Activated CD4-positive, alpha-beta T cell treated with anti-CD3 and anti-CD28 coated beads for 36 hours (primary cell): ENCODE measurements at places on chromosomes 5 and 9. TPM values are rescaled to one million over a fixed set of nuclear protein-coding genes. Genes with fewer than 3 reads are reported as not detected.

DNA sequence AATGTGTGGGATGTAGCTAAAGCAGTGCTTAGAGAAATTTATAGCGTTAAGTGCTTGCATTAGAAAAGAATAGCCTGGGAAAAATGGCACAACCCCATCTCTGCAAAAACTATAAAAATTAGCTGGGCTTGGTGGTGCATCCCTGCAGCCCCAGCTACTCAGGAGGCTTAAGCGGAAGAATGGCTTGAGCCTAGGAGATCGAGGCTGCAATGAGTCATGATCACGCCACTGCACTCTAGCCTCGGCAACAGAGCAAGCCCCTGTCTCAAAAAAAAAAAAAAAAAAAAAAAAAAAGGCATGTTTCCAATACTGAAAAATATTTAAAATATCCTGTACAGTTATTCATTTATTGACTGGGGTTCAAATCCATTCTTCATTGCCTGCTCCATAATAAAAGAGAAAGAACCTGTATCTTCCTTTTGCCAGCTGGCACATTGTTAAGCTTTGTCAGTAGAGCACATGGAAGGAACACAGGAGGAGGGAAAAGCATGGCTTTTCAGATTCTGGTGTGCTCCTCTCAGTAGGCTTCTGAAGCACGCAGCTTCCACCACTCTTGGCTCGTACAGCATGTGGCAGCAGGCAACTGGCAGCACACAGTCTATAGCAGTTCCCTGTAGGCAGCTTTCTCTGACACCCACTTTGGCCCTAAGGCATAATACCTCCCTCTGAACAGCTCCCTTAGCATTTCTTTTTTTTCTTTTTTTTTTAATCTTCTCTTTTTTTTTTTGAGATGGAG lies 73.5 kb downstream of the TRIM36 start:
- DNase-seq, result no peak

The SLC6A19 gene
- total RNA-seq, result not detected

- no peak for DNase-seq
These were observed 97.1 kb downstream of the ADCY2 start for GRCh38 chr5:7493081-7493480.

DNA sequence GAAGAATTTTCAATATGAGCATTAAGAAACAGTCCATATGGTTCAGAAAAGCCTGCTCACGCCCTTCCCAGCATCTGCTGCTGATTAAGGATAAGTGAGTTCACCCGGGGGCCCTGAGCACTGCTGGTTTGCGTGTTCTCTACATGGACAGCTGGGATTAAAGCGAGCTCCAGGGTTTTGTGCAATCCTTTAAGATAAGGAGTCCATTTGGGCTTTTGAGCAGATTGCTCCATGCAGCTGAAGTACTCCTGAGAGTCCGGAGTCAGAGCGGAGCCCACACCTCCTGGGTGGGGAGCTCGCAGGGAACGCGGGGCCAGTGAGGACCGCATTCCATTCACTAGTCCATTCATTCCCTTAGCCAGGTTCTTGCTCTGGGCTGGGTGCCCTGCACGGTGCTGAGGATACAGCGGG lies 149.3 kb upstream of the COL5A1 start:
- DNase-seq, result no peak

DNA sequence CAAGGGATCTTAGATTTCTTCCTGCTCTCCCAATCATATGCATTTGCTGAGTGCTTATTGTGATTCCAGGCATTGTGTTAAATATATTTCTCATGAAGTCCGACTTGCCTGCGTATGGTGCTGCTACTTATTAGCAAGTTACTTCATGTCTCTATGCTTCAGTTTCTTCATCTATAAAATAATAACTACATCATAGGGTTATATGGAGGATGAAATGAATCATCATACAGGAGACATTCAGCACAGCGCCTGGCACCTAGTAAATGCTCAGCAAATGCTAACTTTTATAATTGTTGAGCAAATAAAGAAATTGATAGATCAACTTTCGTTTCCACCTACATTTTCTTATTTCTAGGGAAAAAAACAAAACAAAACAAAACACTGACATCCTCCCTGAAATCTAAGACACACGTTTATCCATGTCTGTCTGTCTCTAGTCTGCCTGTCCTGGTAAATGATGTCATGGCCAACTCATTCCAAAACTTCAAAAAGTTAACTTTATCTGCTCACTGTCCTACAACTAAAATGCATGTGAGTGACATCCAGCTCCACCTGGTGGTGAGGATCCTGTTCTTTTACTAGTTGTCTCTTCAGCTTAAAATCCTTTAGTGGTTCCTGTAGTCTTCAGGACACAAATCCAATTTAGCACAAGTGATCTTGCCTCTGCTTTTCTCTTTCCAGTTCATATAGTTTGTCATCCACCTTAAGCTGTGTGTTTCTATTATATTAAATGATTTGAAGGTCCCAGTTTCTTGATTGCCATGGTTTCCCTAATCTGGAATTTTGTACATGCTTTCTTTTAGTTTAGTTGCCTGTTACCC lies 27.7 kb downstream of the PPP3R2 start:
- peak; percentile 70 for DNase-seq

The PDE6A gene
- total RNA-seq, result not detected

GRCh38 chr5:154038261-154038706 lies 426 bp downstream of the FAM114A2 start:
- peak; percentile 56 for DNase-seq

DNA sequence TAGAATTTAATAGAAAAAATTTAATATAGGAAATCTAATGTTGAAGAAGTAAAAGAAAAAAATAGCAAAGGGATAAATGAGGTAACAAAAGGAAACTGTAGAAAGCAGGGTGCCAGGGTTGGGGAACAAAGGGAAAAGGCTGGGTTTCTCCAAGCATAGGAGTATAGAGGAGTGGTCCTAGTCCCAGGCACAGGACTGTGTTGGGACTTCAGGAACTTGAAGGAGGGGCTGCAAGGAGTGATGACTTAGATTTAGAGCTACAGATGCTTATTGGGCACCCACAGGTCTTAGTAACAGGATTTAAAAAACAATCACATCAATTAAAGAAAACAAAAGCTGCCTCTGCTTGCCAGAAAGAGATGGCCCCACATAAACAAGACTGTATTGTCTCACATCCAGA lies 396.5 kb upstream of the TNC start:
- DNase-seq, result no peak

- no peak for DNase-seq
These were observed 82.4 kb upstream of the STC2 start for GRCh38 chr5:173410459-173411233.

DNA sequence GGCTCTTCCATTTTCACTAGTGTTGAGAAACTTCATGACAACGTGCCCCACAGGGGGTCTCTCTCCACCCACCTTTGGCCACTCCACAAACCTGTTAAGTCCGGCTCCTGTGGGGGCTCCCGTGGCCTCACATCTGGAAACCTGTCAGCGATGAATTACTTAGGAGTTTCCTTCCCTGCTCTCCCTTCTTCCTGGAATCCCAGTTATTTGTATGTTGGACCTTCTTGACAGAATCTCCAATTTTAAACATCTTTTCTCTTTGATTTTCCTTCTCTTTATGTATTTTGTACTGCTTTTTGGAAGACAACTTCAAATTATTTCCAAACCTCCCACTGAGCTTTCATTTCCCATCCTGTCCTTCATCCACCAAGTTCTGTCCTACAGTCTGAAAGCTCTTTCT lies 55.1 kb upstream of the NRARP start:
- no peak for DNase-seq

- no peak for DNase-seq
These were observed 70.3 kb upstream of the PCA3 start for GRCh38 chr9:76693912-76694311.

The PARP8 gene
- 31.7 TPM for total RNA-seq

DNA sequence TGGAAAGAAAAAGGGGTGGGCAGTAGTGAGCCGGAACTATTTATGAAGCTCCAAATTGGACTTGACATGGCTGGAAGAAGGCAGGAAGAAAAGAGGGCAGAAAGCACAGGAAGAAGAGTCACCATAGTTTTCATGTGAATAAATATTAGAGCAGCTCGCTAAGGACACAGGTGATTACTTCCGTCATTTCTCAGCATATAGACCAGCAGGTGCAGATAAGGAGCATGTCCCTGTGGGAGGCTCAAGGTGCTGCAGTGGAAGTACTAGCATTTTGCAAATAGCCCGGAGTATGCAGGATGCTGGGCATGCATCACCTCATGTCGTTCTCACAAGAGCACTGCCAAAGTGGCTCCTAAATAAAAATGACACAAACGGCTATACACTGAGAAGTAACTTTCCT lies 71.3 kb upstream of the HTR4 start:
- no peak for DNase-seq

The CDH18 gene
- total RNA-seq, result not detected

The CTSV gene
- 0.74 TPM for total RNA-seq

DNA sequence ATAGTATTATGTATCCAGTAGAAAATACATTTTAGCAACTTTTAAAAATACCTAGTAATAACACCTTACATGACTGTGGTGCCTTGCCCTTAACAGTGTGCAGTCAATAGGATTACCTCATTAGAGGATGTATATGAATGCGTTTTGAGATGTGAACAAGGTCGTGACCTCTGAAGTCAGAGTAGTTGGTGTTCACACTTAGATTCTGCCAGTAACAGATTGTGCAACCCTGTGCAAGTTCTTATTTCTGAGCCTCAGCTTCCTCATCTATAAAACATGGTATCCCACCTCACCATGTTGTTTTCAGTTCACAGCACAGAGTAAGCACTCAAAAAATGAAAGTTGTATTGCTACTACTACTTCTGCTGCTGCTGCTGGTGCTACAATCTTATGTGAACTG lies 347.3 kb downstream of the KDM4C start:
- no peak for DNase-seq

- peak; percentile 63 for DNase-seq
These were observed 5.3 kb upstream of the TRIM41 start for GRCh38 chr5:181217803-181218062.

The OTP gene
- total RNA-seq, result not detected

GRCh38 chr9:3431890-3432289 lies 93.9 kb downstream of the RFX3 start:
- no peak for DNase-seq

The NUTM2G gene
- not detected for total RNA-seq

DNA sequence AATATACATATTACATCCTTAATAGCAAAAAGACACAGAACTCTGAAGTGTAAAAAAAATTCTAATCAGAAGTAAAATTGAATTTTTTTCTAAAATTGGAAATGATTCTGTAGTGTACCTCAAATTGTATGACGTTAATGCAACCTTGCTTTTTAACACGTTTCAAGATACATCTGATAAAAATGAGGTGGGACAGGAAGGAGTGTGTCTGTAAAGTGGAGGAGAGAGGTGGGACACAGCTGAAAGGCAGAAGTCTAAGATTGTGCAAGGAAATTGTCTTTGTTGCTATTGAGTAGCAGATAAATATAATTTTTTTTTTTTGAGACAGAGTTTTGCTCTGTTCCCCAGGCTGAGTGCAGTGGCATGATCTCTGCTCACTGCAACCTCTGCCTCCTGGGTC lies 15.7 kb upstream of the SNX30 start:
- DNase-seq, result no peak

DNA sequence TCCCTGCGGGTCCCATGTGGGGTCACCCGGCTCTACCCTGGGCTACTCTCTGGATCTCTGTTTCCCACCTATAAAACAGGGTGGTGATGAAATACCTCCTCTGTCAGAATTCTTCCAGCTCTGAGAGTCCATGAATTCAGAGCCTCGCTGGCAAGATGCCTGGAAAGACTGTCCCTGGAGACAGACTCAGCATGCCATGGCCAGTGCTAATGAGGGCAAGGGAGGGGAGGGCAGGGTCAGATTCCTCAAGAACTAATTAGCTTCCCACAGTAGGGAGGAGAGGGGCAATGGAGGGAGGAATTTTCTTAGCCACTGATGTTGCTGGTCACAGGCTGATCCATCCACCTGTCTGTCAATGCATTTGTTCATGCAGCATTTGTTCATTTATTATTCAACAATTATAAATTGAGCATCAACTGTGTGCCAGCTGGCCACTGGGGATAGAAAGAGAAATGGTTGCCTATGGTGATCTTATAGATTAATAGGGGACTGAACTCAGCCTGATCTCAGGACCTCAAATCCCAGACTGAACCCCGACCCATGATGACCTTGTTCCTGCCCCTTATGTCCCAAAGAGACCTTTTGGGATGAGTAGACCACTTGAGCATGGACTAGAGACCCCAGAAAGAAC lies 4.7 kb downstream of the SYNPO start:
- no peak for DNase-seq

The IFNA5 gene
- not detected for total RNA-seq

DNA sequence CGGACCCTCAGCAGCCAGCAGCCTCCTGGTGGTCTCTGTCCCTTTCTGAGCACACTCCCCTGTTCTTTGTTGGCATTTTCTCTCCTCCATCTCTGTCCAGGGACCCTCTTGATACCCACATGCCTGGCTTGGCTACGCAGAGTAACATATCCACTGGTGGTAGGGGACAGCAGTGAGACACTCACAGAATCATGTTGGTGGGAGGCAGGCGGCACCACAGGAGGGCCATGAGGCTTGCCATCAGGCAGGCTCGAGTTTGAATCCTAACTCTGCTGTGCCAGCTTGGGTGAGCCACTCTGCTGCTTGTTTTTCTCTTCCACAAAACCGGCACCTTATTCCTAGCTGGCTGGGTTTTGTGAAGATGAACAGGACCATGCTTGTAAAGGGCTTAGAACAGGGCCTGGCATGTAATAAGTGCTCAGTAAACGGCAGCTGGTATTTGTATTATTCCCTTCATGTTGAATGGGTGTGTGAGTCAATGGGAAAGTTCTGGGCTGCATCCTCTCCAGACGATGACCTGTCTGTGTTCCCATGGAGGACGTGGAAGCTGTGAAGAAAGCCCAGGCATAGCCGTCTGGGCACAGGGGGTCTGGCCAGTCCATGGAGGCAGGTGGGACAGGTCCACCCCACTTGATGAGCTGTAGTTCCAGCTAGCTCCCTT lies 2.3 kb downstream of the COL27A1 start:
- DNase-seq, result no peak

DNA sequence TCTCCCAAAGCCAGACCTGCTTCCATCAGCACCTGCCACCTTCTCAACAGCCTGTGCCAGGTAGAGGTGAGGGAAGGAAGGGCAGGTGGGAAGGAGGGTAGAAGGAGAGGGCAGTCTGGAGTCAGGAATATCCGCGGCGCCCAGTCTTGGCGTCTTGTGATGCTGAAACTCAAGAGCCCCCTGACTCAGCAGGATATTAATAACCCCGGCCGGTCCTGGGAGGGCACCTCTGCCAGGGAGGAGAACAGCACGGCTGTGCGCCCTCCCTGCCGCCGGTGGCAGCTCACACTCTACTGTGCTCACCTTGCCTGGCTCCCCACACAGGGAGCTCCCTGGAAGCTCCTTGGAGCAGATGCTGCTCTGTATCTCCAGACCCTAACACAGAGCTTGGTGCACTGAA lies 11.6 kb upstream of the NTNG2 start:
- no peak for DNase-seq

The GLDC gene
- 1.8 TPM for total RNA-seq

The LHX3 gene
- total RNA-seq, result not detected

- no peak for DNase-seq
These were observed 449.5 kb upstream of the TRPC7 start for GRCh38 chr5:136814619-136815378.

The SLC34A3 gene
- not detected for total RNA-seq

GRCh38 chr5:7374186-7374585 lies 21.8 kb upstream of the ADCY2 start:
- DNase-seq, result no peak

The C7 gene
- total RNA-seq, result not detected

- no peak for DNase-seq
These were observed 8.0 kb upstream of the REEP5 start for GRCh38 chr5:112930082-112930344.

GRCh38 chr5:9324348-9325077 lies 221.4 kb downstream of the SEMA5A start:
- no peak for DNase-seq
